ENCODE measurements at places on chromosomes 11 and 22.

DNA sequence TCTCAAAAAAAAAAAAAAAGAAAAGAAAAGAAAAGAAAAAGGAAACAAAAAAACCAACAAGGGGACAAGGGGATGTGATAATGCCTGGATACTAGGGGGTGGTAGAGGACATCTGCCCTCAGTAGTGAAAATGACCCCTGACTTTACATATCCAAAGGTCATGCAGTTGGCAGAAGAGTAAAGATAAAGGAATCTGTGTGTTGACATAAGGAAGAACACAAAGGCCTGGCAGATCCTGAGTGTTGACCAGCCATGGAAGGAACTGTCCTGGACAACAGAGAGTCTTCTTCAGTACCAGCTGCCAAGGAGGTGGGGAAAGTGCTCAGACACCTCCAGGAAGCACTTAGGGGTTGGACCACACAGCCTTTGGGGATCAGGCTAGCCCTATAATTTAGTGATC, 12.6 kb downstream of the SLC43A1 start:
- DNase-seq: no peak

GRCh38 chr11:101612481-101612880, 28.7 kb upstream of the TRPC6 start:
- no peak for DNase-seq

DNA sequence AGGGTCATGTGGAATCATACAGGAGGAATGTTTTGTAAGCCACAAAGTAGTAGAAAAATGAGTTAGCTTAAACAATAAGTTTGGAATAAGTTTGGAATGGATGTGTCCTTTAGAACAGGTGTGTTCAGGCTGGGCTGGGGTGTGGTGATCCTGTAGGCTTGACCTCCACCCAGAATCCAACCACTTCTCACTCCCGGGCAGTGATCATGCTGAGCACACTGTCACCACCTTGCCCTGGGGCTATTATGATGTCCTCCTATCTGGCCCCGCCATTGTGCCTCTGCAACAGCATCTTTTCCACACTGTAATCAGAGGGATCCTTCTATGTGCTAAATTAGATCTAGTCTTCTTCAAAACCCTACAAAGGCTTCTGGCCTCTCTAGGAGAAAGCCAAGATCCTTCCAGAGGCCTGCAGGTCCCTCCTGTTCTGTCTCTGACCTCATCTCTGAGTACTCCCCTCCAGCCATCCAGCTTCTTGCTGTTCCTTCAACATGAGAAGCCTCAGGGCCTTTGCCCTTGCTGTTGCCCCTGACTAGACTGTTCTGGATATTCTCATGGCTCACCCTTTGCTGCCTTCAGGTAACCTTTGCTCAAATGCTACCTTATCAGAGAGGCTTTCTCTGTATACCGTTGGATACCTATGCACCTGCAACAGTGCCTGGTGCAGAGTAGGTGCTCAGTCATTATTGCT, 18.8 kb upstream of the ACCSL start:
- no peak for DNase-seq

DNA sequence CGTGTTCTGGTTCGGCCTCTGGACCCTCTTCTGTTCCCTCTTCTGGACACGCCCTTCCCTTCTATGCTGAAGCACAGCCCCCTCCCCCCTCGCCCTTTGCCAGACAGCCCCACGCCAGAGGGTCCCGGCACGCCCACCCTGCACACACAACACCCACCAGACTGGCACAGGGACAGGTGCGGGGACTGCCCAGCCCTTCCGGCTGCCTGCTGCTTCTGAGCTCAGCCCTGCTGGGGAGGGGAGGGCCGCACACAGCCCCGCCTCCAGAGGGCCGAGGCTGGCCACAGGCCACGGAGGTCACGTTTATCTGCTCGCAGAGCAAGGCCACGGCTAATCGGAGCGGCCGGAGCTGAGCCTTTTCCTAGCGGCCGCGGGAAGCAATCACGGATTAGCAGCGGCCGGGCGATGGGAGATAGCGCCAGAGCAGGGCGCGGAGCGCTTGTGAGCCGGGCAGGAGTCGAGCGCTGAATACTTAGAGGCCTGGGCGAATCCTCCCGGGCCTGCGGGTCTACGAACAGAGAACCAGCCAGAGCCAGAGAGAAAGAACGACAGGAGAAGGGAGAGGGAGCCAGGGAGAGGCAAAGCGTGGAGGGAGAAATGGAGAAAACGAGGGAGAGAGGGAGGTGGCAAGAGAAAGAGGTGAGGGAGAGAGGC, 21.5 kb downstream of the OTUB1 start:
- DNase-seq: no peak

- DNase-seq: no peak
Observed at GRCh38 chr11:24253237-24253760, 243.6 kb upstream of the LUZP2 start.

DNA sequence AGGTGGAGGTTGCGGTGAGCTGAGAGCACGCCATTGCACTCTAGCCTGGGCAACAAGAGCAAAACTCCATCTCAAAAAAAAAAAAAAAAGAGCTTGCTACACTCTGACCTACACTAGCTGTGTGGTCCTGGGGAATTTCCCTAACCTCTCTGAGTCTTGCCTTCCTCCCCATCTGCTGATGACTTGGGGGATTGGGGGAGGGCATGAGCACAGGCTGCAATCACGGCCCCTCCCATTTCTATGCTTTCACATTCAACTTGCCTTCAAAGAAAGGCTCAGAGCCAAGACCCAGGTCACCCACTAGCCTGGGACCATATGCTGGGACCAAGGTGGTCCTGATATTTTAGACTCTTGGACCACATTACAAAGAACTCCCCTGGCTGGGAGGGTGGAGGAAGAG, 39.8 kb upstream of the TEF start:
- no peak for DNase-seq
